Substantia nigra (tissue), 51 donors: ENCODE measurements at places on chromosomes 2 and 18.

- DNase-seq, result no peak
These were observed 49.5 kb downstream of the TGIF1 start for GRCh38 chr18:3499501-3499900.

- DNase-seq, result no peak
These were observed 1.7 kb downstream of the LYPD1 start for GRCh38 chr2:132668189-132668823.

- DNase-seq, result no peak
These were observed 80.4 kb downstream of the STK39 start for GRCh38 chr2:168166902-168167510.

DNA sequence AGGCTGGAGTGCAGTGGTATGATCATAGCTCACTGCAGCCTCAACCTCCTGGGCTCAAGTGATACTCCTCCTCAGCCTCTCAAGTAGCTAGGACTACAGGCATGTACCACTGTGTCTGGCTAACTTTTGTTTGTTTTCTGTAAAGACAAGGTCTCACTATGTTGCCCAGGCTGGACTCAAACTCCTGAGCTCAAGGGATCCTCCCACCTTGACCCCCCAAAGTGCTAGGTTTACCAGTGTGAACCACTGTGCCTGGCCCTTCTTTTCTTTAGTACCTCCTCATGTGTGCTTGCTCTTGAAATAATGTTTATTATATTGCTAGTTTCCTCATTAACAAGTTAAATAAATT, 19.0 kb upstream of the COBLL1 start:
- DNase-seq, result no peak

- no peak for DNase-seq
These were observed 9.0 kb downstream of the ASB1 start for GRCh38 chr2:238435752-238436096.
